G401 (cell line): ENCODE measurements at places on chromosomes 5 and 9. TPM values are rescaled to one million over a fixed set of nuclear protein-coding genes. Genes with fewer than 3 reads are reported as not detected.

GRCh38 chr9:83199240-83199639 is 136.3 kb upstream of the RASEF start:
- peak; percentile 80 for DNase-seq

GRCh38 chr5:97478483-97478882 is 295.4 kb upstream of the RIOK2 start:
- DNase-seq = no peak

- no peak for DNase-seq
These were observed 26.2 kb downstream of the NDUFA8 start for GRCh38 chr9:122133263-122133983.

- no peak for DNase-seq
These were observed 160.7 kb downstream of the GLIS3 start for GRCh38 chr9:4139196-4139595.

DNA sequence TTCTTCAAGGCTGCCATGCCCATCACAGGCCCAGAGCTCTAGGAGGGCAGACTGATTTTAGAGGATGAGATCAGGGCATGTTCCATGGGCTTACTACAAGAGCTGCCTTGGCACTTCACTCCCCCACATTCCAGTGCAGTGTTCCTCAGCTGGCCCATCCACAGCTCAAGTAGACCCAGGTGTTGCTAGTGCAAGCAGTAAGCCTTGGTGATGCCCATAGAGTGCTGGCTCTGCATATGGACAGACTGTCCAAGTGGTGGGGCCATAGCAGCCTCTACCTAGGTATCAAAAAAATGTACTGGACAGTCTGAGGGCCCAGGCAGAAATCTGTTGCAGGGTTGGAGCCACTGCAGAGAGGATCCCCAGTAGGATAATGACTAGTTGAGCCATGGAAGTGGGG is 366.6 kb downstream of the FGF10 start:
- DNase-seq = no peak

DNA sequence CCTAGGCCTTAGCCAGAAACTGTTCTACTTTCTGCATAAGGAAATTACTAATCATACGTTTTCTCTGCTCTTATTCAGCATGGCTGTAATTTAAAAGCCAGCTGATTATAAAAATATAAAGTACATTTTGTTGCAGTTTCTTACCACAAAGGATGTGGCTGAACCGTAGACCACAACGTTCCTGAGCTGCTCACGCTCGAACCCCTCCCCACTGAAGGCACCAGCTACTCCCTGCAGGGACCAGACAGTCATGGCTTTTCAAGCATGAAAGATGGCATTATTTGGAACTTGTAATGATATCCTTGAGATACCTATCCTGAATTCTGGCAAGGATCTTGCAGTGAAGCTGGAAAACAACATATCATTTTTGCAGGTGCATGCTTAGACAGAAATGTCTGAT is 91.8 kb upstream of the DMRT1 start:
- peak; percentile 47 for DNase-seq

DNA sequence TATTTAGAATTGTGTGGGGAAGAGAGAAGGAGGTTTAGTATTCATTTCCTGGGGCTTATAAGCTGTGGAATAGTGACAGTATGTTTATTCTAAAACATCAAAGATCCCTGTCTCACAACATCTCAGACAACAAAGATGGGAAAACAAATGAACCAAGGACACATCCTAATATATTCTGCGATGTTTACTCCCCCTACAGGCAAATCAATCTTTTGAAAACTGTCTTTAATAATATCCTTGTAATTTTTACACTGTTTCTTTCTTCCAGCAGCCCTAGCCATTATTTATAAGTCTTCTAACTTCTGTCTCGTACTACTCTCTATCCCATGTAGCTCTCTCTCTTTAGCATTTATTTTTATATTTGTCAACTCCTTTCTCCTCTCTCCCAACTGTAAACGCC is 33.5 kb upstream of the TMEM252 start:
- DNase-seq = peak; percentile 17

GRCh38 chr5:78761840-78762239 is 113.3 kb upstream of the LHFPL2 start:
- no peak for DNase-seq

- no peak for DNase-seq
These were observed 661.6 kb upstream of the C9orf72 start for GRCh38 chr9:28234894-28235277.

- no peak for DNase-seq
These were observed 55.4 kb upstream of the PPP3R2 start for GRCh38 chr9:101650142-101650541.

GRCh38 chr5:175242207-175242606 is 201.8 kb downstream of the DRD1 start:
- no peak for DNase-seq

DNA sequence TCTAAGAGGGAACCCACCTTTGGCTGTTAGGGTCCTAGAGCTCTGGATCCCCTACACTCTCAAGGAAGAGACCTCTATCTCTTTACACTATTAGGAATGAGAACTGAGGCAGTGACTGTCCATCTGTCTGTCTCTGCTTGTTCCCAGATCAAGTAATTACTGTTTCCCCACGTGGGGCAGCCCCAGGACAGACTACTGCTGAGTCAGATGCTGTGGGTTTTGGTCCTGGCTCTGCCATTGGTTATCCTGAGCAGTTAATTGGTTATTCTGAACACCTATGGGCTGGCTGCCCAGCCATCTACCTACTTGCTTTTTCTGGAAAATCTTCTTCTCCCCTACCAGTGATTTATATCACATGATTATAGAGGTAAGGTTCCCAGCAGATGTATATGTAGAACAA is 33.3 kb downstream of the FBXO10 start:
- DNase-seq = no peak

- peak; percentile 3 for DNase-seq
These were observed 48.6 kb upstream of the SH3PXD2B start for GRCh38 chr5:172502969-172503368.

DNA sequence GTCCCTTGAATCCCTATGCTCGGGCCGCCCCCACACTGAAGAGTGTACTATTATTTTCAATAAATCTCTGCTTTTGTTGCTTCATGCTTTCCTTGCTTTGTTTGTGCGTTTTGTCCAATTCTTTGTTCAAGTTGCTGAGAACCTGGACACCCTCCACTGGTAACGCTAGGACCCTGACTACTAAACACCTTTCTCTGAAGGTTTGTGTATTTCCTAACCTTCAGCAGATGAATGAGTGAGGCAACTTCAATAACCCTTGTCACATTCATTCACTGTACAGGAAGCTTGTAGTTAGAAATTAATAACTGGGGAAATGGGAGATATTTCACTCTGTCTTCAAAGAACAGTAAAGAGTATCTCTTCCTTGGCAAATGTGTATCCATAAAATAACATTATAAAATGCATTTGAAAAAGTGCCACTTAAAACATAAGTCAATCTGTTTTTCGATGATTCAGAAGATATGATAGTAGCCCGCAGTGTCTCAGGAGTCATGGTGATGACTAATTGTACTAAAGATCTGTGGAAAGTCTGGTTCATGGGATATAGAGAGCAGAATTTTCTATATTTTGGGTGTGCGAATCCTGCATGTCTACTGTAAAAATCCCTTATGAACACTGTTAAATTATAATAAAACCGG is 43.2 kb upstream of the ANKH start:
- no peak for DNase-seq

DNA sequence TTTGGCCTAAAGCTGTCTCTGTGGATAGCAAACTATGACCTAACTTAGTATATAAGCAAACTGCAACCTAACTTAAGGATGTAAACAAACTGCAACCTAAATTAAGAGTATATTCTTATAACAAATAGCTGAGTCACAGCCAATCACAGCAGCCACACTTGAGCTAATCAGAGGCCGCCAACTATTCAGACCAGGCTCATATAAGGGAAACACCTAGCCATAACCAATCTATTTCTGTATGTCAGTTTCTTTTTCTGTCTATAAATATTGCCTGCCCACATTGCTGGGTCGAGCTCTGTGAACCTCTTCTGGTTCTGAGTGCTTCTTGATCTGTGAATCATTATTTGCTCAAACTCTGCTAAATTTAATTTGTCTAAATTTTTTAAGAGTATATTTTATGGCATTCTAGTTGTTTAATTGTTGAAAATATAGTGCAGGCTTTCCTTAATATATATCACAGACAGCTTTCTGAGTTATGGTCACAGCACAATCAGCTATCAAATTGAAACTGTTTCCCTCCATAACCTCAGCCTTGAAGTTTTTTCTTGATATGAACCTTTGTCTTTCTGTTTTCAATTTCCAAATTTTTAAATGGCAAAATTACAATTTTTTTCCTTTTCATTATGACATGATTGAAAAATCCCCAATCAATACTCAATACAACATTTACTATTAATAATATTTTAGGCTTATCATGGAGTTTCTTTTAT is 327.1 kb upstream of the NUDT12 start:
- DNase-seq = no peak

- no peak for DNase-seq
These were observed 314.8 kb downstream of the PRELID2 start for GRCh38 chr5:145520335-145520734.

GRCh38 chr9:129436751-129437625 is 183.9 kb downstream of the C9orf50 start:
- DNase-seq = peak; percentile 81

GRCh38 chr9:76333388-76333787 is 60.8 kb downstream of the RFK start:
- DNase-seq = no peak

- no peak for DNase-seq
These were observed 1313.5 kb upstream of the WWC1 start for GRCh38 chr5:166977911-166978422.

GRCh38 chr9:96383165-96383942 is at the start of gene SLC35D2:
SLC35D2 (minus strand) TSS chr9:96383711; CDS start chr9:96383634, 77 bp downstream.
- peak; percentile 19 for DNase-seq

GRCh38 chr5:133247881-133248624 is 196.2 kb downstream of the HSPA4 start:
- DNase-seq = peak; percentile 15

DNA sequence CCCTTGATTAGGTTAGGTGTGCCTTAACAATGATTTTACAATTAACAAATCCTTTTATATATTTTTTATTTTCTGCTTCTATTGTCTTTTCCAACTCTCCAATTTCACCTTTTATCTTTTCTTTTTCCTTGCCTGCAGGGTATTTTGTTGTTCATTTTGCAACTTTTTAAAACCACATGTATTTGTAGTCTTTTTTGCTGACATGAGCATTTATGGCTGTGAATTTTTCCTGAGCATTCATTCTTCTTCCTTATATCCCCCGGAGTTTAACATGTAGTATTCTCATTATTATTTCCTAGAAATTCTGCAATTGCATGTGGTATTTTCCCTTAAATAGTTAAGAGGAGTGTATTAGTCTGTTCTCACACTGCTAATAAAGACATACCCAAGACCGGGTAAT is 41.6 kb downstream of the FAM81B start:
- no peak for DNase-seq

DNA sequence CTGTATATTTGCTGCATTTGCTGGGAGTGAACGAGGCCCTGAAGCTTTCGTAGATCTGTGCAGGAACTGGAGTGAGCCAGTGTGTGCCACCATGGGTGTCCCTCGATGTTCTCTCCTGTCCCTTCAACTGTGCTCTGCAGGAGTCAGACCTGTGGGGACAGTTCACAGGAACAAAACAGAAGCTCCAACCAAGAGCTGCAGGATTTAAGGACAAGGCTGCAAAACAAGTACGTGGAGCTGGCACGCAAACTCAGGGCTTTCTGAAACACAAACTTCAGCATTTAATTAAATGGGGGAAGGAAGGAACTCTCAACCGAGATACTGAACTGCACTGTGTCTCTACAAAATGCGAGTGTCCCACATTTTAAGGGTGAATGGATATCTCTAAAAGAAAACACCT is 24.2 kb downstream of the BASP1 start:
- peak; percentile 59 for DNase-seq

GRCh38 chr5:145777445-145778063 is 57.6 kb downstream of the PRELID2 start:
- no peak for DNase-seq

DNA sequence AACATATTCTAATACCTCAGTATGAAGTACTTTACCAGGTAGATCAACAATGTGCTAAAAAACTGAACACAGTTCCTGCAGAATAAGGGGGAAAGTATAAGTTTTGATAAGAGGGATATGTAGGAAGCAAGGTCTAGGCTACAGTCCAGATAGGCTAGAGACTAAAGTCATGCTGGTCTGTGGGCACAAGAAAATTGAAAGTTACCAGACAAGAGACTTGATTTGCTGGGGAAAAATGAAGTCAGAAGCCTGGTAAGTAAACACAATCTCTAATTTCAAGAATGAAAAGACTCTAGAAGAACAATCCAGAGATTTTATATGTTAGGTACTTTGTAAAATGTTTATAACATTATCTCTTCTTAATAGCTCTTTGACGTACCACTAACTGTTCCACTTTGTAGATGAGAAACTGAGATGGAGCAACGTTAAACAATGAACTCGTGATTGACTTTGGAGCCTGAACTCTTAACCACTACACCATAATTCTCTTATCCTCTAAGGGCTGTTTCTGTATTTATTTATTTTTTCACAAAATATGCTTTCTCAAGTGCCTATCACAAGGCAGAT is 19.5 kb downstream of the ADAMTS6 start:
- DNase-seq = no peak

- DNase-seq = no peak
These were observed 172.5 kb downstream of the RASEF start for GRCh38 chr9:82890401-82890800.

GRCh38 chr5:159533197-159533596 is 202.9 kb upstream of the IL12B start:
- DNase-seq = no peak

DNA sequence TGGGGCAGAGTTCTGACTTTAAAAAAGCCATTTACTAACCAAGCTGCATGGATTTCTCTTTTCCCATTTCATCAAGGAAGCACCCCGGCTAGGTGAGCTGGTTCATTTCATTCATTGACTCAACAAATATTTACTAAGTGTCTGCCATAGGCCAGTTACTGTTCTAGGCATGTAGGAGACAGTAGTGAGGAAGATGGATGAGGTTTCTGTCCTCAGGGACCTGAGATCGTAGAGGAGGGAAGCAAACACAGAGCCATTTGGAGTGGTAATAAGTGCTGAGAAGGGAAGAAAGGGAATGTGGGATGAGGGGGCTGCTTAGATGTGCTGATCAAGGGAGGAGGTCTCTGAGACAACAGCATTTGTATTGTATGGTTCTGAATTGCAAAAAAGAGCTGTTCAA is 120.4 kb downstream of the C9orf152 start:
- no peak for DNase-seq

- DNase-seq = no peak
These were observed 17.4 kb downstream of the NRG2 start for GRCh38 chr5:140025736-140026135.

DNA sequence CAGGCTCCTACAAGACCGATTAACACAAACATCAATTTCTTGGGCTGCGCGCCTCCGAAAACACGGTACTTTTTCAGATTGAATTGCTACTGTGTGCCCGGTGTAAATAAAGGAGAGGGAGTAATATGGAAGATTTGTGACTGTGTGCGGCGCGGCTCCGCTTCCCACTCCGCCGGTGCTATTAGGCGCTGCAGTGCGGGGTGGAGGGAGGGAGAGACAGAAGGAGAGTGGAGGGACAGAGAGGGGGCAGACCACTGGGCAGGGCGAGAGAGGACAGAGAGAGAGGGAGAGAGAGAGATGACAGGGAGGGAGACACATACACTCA is 24.7 kb upstream of the RNU6ATAC start:
- peak; percentile 68 for DNase-seq

GRCh38 chr5:72619251-72619650 is 112.0 kb upstream of the ZNF366 start:
- no peak for DNase-seq

PLCXD3 gene
- not detected in 2 replicates for total RNA-seq

PPIC gene
- 2.3 and 4.1 TPM in 2 replicates for total RNA-seq

BHMT2 gene
- not detected in 2 replicates for total RNA-seq

KCNIP1 gene
- not detected in 2 replicates for total RNA-seq

NEUROG1 gene
- total RNA-seq = not detected in 2 replicates

PCDHA9 gene
- total RNA-seq = not detected in 2 replicates

SPOCK1 gene
- total RNA-seq = not detected in 2 replicates

TTC23L gene
- not detected in 2 replicates for total RNA-seq

GLRA1 gene
- not detected in 2 replicates for total RNA-seq

DMGDH gene
- not detected in 2 replicates for total RNA-seq
